ENCODE measurements at places on chromosomes 16 and 17.
A peak's percentile ranks its signal among the peaks of the same experiment; 100 is the strongest.

GRCh38 chr16:58187665-58188421 is 10.1 kb downstream of the CSNK2A2 start:
- no peak for DNase-seq

DNA sequence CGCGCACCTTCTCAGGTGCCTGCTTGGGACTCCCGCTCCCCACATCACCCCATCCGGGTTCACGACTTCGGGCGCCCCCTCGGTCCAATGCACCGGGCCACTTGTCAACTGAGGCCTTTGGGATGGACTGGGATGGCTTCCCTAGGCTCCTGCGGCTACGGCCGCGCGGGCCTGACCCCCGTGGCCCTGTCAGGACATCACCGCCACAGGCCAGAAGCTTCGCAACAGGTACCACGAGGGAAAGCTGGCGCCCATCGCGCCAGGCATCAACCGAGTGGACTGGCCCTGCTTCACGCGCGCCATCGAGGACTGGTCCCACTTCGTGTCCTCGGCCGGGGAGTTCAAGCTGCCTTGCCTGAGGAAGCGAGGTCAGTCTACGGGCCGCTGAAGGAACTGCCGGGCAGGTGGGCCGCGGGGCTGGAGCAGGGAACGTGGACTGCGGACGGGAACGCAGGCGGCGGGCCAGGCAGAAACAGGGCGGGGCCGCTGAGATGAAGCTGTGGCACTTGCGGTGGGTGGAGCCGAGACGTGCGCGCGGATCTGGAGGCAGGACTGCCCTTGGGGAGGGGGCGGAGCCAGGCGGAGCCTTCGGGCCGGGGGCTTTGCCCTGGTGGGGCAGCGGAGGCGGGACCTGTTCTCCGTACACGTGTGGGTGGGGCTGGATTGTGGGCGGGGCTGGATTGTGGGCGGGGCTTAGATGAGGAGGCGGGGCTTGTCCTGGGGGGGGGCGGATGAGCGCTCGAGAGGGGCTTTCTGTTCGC is 13.7 kb upstream of the CNGB1 start:
- DNase-seq: peak; percentile 89

GRCh38 chr16:64013856-64014255 is 1108.0 kb downstream of the CDH11 start:
- DNase-seq: no peak

DNA sequence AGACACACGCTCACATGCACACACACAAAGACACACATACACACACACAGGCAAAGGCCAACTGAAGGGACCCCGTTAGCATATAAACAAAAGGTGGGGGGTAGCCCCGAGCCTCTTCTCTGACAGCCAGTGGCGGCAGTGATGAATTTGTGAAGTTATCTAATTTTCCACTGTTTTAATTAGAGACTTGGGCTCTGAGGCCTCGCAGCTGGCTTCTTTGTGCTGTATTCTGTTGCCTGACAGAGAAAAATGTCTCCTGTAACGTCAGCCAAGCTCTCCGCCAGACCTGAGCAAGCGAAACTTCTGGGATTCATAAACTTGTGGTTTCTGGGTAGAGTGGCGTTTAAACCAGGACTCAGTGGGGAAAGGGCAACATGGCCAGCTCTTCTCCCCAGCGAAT is 113.9 kb upstream of the FOXF1 start:
- no peak for DNase-seq

DNA sequence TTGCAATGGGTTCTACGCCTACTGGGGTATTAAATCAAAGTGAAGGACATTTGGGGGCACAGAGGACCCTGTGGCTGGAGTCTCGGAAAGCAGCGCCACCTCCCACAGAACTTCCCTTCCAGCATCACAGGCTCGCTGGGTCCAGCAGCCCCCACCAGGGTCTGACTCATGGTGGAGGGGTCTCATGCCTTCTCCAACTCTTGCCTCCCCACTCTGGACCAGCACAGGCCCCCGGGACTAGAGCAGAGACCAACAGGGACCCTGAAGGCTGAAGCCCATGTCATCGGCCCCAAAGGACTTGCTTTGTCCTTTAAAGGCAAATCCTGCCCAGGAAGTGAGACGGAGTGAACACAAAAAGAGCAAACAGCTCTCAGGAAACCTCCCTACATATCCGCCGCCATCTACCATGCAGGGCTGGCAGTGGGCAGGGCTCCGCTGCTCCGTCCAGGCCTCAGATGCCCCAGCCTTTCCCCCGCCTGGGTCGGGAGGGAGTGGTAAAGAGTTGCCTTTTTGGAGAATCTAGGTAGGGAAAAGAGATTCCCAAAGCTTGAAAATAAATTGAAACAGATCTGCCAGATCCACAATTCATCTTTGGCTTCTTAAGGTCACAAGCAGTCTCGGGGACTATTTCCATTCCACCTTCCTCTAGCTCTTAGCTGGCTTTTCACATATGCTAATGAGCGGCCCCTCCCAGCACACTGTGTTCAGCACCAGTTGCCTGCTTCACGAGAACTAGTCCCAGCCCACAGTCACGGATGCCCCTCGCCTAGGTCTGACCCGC is 2.1 kb upstream of the GPRC5C start:
- no peak for DNase-seq

GRCh38 chr17:49053171-49053829 is 56.1 kb downstream of the IGF2BP1 start:
- no peak for DNase-seq

GRCh38 chr16:749010-749409 is 8.2 kb upstream of the CIAO3 start:
- DNase-seq: no peak

GRCh38 chr16:89442990-89443726 is 47.2 kb downstream of the ANKRD11 start:
- no peak for DNase-seq

DNA sequence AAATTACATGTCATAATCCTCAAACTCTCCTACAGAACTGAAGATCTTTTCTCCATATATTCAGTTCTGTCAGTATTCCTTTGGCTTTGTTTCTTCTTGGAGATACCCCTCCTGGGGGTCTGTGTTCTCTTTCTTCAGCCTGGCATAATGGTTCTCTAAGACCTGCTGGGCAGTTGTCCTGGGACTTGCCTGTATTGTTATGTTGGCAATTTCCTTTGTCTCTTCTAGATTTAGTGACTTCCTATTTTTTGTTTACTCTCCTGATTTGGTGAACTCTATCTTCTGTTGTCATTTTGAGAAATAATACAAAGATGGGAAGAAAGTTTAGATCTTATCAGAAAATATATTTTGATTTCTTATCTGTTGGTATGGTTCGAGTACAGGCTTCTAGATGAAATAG is 127.8 kb downstream of the GOSR1 start:
- DNase-seq: no peak

DNA sequence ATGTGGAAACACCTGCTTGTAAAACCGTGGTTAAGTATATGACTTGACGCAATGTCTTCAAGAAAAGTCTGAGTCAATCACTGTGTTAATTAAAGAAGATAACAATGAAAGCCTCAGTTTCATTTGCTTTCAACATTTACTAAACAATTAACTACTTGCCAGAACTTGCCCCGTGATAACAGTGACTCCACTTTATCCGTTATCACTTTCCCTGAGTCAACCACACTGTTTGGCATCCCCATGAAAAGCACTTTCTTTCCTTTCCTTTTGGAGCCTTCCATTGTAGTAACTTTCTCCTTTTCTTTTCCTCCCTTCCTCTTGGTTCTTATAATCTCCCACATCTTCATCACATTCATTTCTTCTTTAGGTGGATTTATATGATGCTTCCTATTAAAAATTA is 435.1 kb upstream of the GOT2 start:
- no peak for DNase-seq

DNA sequence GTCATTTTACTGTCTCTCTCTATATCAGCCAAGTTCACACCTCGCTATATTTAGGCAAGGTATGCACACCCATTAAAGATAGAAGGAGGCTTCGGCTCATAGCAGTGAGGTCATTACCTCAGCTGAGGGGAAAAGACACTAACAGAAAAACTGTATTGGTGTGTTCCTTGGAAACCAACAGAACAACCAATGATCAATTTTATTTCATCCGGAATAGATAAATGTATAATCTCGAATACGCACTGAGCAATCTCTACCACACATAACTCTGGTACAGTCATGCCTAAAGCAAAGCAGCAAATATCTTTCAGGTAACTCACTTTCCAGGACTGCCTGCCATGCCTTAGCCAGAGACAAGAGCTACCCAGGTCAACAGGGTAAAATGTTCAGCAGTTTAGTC is 109.9 kb upstream of the CORO6 start:
- no peak for DNase-seq

DNA sequence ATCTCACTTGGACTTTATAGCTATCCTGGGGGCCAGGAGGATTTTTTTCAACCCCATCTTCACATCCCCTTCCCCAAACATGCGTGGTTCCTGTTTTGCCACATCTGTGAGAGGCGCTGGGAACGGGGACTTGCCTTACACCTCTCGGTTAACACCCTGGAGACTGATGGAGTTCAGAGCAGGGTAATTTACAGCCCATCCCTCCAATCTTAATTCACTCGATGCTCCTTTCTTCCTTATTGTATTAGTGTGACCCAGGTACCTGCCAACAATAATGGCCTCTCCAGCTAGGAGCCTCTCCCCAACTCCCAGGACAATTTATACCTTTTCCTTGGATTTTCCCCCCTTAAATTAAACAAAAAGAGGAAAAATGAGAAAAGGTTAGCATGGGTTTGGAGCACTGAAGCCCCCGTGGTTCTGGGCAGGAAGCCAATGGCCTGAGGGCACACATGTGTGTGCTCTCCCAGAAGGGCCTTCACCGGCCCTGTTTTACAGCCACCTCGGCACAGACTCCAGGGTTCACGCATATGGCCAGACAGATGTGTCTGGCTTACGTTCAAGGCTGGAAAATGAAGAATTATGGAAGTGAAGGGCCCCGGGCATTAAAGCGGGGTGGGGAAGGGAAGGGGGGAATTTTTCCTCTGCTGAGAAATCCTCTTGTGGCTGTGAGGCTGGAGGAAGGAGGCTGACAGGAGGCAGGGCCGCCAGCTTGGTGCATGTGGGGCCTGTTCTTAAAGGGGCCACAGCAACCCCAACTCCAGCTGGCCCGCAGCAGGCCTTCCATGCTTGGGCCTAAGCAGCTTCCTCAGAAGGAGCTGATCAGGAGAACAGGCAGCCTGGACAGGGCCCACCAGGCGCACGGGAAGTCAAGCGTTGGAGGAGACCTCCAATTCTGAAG is 21.4 kb downstream of the HIC1 start:
- DNase-seq: no peak

DNA sequence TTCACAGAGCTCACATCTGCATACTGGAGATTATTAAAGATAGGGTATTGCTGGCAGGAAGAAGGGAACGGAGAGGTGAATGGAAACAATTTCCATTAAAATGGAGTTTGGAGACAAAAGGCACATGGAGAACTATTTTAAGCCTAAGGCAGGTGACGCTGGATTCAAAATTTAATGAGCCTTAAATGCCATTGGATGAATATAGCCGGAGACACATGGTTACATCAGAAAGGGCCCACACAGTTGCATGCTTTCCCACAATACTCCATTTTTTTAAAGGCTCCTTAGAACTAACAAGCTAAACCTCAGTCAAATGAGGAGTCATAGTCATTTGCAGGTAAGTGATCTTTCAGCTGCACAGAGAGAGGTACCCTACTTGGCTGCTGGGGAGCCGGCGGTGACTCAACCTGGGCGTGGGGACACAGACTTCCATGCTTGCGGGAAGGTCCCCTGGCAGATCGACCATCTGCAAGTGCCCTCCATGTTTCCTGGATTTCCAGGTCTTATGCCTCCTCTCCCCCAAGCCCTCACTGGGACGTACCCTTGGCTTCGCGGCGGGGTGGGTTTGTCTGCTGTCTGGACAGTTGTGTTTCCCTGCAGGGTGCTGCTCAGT is 259.2 kb downstream of the CBLN1 start:
- no peak for DNase-seq

DNA sequence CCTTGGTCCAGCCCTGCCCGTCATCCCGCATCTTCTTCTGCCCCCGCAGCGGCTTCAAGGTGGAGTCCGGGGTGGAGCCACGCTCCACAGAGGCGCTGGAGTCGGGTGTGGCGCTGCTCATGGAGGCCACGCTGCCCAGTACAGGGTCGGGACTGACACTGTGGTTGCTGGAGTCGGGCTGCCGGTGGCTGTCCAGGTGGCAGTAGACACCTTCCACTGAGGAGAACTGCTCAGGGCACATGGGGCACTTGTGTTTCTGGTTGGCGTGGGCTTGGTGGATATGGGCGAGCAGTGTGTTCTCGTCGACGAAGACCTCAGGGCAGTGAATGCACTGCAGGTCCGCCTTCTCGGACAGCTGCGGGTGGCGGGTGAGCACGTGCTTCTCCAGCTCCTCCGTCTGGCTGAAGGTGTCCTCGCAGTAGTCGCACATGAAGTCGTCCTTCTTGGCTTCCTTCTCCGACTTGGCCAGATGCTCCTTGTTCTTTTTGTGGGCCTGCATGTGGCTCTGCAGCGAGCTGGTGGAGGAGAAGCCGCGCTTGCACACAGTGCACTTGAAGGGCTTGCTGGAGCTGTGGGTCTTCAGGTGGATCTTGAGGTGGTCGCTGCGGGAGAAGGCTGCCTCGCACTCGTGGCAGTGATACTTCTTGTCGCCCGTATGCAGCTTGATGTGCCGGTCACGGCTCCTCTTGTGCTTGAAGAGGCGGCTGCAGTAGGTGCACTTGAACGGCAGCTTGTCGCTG is 217.8 kb downstream of the ZNF423 start:
- no peak for DNase-seq

- DNase-seq: no peak
Observed at GRCh38 chr17:6752068-6752909, 3.6 kb upstream of the XAF1 start.

DNA sequence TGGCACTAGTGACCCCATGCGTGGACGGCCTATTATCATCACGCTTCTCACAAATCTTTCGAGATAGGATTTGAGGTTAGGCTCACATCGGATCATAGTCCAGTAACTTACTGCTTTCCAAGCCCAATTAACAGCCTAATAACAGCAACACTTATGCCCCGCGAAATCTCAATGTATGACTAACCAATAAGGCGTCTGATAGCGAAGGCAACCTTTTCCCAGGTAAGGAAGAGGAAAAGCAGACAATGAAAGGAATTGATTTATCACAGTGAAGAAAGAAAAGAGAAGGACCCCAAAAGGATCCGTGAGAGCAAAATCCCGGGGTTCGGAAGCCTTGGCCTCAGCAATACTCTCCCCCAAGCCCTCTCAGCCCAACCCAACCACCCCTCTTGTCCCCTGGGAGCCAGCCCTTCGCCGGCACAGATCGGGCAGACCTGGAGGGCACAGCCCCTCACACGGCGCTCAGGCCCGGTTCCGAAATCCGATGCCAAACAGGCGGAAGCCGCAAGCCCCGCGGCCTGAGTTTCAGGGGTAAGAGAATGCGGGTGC is 534 bp downstream of the GPATCH8 start:
- DNase-seq: no peak

- peak; percentile 74 for DNase-seq
Observed at GRCh38 chr17:48610282-48611211, at the start of gene HOXB7. Gene HOXB7 (minus strand): TSS chr17:48611017. CDS start chr17:48610918, 99 bp downstream.

Data from stimulated activated CD4-positive, alpha-beta T cell treated with anti-CD3 and anti-CD28 coated beads, Interleukin-12 subunit alpha, Interleukin-12 subunit beta, amount 100 ng/mL, for 24 hours (primary cell).